Hepatic stellate cell (primary cell): ENCODE measurements at places on chromosomes 1 and 21.

DNA sequence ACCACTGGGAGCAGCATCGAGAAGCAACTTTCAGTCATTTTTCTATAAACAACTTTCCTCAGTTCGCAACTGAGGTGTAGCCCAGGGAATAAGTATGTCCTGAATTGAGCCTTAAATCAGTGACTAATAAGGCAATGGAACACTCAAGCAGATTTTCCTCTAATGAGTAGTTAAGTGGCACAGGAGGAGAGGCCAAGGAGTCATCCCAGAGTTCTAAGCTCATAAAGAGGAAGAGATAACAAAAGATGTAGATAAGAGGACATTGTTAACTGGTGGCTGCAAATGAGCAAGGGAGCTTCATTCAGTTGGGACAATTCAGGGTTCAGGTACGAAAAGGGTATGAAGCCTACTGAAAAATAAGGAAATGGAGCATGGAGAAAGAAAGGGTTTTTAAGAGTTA, 64.5 kb downstream of the LRRC40 start:
- no peak for DNase-seq

DNA sequence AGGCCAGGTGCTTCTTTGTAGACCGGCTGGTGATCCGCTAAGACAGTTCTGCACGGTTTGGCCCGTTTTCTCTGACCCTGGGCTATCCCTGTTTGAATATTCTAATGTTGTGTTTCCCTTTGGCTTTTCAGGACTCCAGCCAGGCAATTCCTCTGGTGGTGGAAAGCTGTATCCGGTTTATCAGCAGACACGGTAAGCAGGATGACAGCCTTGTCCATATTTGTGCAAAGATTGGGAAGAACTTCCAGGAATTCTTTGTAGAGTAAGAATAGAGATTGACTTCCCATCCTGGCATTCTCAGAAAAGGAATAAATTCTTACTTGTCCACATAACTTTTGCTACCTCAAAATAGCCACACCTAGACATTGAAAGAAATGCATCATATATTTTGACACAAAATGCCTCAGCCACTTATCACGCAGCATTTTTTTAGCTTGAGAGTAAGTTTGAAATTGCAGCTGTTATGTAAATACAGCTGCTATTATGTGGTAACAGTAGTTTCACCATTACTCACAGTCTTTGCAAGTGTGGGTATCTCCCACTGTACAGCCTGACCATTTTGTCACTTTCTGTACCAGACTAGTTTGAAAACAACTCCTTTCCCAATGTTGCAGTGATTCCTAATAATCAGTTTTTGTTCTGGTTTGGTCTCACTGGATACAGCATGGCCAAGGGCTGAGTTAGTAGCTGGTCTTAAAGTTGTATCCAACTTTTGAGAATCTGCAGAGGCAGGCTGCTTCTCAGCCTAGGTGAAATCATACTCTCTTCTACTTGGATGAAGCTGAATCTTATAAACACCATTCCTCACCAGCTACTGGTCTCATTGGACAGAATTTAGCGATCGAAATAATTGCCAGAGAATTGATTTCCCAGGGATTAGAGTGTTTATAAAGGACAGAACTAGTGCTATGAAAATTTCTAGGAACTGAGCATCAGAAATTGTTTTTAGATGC, 40.0 kb upstream of the IKBKE start:
- peak; percentile 60 for DNase-seq

DNA sequence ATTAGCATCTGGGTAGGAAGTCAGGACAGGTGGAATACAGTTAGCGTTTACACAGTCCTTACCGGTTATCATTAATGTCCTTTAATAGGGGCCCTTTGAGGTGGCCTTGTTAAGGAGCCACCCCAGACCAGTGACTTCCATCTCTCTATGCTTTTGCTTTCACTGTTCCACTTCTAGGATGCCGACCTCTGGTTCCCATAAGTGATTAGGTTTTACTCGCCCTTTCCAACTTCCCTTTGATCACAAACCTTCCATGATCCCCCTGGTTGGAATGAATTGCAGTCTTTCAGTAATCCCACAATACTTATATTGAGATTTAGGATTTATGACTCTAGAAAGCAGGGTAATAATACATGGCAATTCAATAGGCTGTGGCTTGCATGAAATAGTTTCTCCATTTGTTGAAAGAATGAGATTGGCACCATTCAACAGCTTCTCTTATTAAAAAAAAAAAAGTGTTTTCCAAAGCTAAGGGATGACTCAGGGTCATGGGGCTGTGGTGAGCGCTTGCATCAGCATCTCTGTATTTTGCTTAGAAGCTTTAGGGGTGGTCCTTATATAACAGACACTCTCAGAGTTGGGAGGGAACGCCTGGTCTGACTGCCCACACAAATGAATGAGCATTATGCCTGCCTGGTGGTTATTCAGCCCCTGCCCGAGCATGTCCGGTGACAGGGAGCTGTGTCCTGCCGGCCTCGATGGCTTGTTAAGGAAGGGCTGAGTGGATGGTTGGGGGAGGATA, 110.5 kb downstream of the CNIH3 start:
- DNase-seq, result peak; percentile 80

GRCh38 chr1:31618916-31619846, 1.7 kb downstream of the HCRTR1 start:
- no peak for DNase-seq

DNA sequence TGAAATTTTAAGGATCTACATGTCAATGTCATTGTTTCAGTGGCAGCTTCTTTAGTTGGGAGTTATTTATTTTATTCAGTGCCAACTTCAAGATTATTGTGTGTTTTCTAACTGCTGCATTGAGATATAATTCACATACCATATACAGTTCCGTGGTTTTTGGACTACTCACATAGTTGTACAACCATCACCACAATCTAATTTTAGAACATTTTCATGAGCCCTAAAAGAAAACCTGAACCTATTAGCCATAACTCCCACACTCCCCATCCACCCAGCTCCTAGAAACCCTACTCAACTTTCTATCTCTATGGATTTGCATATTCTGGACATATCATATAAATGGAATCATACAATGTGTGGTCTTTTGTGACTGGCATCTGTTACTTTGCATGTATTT, 220.0 kb downstream of the LRRC40 start:
- no peak for DNase-seq

GRCh38 chr1:30818568-30819243, 61.1 kb upstream of the LAPTM5 start:
- DNase-seq, result no peak

DNA sequence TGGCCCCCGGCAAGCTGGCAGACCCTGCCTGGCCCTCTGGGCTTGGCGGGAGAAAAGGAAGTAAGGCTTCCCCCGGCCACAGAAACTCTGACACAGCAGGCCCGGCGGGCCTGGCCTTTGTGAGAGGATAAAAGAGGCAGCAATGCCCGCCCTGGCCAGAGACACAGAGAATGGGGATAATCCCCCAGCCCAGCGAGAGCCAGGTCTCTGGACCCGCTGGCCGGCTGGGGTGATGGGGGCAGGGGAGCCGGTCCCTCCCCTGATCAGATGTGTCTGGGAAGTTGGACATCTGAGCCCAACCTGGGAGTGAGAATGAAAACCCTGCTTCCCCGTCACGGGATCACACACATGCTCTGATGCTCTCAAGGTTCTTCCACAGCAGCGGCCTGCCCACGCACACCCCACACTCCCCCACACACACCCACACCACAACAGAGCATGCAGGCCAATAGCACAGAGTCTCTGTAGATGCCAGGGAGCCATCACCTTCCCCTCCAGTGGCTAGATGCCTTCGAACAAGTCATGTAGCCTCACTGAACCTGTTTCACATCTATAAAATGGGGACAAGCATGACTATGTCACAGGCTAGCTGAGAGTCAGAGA, 4.2 kb downstream of the RSPO1 start:
- DNase-seq, result no peak

GRCh38 chr1:26047278-26047874, 1.5 kb upstream of the SLC30A2 start:
- DNase-seq, result no peak

DNA sequence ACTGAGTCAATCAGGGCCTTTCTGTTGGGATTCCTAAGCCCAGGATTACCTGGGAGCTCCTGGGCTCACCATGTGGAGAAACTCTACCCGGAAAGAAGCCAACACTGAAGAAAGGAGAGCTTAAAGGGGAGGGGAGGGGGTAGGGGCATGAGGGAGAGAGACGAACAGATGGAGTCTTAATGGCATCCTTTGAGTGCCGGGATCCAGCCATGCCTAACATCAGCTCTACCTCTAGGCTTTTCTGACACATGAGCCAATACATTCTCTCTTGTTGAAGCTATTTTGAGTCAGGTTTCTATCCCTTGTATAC, 75.0 kb downstream of the NPHP4 start:
- no peak for DNase-seq

- no peak for DNase-seq
Measured at GRCh38 chr1:2212274-2212531, 15.9 kb upstream of the SKI start.

DNA sequence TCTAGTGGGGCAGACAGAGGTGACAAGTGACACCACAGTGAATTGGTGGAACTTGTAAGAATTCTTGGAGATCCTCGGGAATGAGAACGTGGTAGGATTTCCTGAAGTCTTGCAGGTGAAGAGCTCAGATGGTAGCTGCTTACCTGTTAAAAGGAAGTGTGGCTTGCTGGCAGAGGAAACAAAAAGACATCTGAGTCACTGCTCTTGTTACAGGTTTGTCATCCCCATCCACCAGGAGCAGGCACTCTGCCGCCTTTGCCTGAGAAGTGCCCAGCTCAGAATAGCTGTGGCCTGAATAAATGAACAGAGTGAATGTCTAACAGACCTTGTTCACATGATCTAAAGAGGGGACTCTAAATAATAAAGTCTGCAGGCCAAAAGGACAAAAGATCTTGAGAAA, 12.3 kb upstream of the ZSCAN20 start:
- DNase-seq, result no peak

DNA sequence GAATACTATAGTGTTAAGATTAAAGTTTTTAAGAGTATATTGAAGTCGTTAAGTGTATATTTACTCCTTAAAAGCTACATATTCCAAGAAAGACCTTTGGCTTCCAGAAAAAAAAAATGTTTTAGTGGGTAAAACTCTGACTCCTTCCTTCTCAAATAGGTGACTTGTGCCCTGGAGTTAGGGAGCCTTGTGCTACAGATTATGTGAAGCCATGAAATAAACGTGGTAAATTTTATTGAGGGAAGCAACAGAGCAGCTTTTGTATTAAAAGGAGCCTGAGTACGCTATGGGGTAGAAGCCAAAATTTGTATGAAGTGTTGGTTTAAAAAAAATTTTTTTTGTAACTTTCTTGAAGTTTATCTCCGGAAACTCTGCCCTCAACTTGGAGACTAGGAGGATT, 994 bp downstream of the RO60 start:
- no peak for DNase-seq

DNA sequence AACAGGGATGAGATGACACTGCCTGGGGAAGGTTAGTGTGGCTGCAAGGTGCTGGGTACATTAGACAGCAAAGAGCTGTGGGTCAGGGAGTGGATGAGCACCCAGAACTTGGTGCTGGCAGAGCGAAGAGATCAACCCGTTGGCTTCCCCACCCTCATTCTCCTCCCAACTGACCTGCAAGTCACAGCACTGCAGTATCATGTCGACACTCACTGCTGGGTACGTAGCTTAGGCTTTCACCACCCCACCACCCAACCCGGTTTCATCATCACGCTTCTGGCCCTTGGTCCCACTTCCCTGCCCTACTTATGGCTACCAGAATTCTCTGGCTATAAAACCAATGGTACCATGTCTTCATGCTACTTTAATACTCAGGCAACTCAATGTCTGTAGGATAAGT, 73.6 kb upstream of the LYST start:
- no peak for DNase-seq

DNA sequence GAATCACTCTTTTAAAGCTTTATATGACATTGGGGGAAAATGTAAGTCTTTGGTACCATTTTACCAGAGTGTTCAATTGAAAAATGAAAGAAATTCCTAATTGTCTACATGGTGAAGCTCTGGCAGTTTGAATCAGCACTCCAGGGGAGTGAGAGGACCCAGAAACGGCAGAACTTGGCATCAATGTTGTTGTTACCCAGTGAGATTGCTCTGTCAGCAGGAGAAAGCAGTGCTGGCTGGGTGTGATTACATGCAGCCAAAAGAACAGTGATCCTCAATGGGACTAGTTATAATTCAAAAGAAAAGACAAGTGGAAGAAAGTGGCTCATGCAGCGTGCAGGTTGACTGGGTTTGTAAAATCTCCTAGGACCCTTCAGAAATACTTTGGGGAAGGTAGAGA, 206.4 kb downstream of the PTPRC start:
- no peak for DNase-seq

DNA sequence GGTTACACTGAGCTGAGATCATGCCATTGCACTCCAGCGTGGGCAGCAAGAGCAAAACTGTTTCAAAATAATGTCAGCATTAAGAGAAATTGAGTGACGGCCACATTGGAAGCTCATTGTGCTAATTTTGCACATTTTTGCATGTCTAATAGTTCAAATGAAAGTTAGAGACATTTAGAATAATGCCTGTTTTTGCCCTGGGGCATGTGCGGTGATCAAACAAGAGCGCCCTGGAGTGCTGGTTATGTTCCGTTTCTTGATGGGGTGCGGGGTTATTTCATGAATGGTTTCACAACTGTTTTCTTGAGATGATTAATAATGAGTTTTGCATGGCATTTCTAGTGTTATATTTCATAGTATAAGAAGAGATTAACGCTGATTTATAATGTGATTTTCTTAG, 13.1 kb downstream of the OR2T11 start:
- DNase-seq, result no peak

- no peak for DNase-seq
Measured at GRCh38 chr1:63612971-63613370, 19.8 kb downstream of the PGM1 start.

DNA sequence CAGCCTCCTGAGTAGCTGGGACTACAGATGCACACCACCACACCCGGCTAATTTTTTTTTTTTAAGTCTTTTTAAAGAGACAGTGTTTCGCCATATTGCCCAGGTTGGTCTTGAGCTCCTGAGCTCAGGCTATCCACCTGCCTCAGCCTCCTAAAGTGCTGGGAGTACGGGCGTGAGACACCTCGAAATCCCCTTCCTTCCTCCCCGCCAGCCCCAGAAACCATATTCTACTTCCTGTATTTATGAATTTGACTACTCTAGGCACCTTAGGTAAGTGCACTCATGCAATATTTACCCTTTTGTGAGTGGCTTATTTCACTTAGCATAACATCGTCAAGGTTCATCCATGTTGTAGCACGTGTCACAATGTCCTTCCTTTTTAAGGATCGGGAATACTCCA, 6.9 kb upstream of the LRP8 start:
- no peak for DNase-seq

GRCh38 chr1:191152776-191153175, 675.1 kb upstream of the BRINP3 start:
- DNase-seq, result no peak
